ENCODE measurements at places on chromosomes 3 and 15.

DNA sequence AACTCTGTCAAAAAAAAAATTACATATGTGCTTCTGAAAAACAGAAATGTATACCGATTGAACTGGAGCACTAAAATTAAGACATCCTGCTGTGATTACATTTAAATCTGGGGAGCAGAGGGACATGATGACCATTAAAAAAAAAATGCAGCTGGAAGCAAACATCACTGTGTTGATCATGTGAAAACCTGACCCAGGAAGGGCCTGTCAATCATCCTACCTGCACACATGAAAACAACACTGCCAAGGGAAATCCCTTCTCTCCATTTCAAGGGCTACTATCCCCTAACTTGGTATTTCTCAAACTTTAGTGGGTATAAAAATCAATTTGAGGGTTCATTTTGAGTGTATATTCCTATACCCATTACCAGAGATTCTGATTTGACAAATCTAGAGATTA is 719.9 kb upstream of the CBLB start:
- no peak for DNase-seq

- no peak for DNase-seq
Measured at GRCh38 chr3:194871864-194872668, 186.4 kb downstream of the FAM43A start.

- no peak for DNase-seq
Measured at GRCh38 chr15:54979964-54980363, 216.8 kb downstream of the RSL24D1 start.

DNA sequence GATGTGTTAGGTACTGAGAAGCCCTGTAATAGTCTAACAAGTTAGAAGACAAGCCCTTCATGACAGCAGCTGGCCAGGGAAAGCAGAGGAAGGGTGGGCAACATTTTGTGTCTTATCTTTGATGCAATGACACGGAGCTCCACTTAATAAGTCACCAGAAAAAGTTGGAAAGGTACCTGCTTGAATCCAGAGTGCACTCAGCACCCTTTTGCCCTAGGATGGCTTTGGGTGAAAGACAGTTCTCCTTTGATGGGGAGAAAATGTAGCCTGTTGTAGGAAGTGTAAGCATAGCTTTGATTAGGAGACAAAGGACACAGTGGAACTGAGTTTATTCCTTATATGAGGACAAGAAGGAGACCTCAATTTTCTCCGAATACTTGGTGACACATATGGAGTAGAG is 137.0 kb downstream of the ARPP21 start:
- DNase-seq, result no peak

DNA sequence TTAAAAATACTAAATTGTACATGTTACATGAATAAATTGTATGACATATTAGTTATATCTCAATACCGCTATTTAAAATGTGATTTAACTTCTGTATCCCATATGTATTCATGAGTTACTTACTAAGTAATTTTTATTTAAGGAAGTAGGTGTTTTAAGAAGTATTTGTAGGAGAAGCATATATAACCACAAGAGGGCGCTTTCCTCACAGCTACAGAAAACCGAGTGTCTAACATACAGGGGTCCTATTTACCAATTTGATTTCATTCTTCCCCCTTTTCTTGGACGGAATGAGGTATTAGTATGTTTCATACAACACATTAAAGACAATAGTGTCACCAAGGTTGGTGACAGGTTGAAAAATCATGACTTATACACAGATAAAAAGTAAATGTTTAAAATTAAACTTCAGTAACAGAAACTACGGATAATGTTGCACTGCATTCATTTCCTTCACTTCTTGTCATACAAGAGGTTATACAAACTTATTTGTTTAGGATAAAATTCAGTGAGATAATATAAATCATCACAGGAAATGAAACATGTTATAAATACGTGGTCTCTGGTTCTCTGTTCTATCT is 253.6 kb downstream of the MAGI1 start:
- DNase-seq, result peak; percentile 51

DNA sequence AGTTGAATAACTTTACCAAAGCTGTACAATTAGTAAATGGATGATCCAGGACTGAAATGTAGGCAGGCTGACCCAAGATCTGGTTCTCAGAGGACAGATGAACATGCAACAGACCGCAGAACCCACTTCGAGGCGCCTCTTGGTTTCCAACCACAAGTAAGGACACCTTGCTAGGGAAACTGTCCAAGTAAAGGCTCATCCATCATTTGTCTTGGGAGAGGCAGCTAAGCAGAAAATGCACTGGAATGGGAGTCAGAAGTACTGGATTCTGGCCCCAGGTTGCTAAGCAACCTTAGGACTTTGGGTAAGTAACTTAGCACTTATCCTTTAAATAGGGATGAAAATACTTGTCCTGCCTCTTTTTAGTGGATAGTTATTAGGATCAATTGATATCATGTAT is 366.3 kb upstream of the LRRC3B start:
- no peak for DNase-seq

DNA sequence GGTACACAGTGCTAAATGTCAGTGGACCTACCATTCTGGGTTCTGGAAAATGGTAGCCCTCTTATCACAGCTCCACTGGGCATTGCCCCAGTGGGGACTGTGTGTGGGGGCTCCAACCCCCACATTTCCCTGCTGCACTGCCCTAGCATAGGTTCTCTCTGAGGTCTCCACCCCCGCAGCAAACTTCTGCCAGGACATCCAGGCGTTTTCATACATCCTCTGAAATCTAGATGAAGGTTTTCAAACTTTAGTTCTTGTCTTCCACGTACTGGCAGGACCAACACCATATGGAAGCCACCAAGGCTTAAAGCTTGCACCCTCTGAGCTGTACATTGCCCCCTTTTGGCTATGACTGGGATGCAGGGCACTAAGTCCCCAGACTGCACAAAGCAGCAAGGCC is 788.2 kb upstream of the ALCAM start:
- no peak for DNase-seq

DNA sequence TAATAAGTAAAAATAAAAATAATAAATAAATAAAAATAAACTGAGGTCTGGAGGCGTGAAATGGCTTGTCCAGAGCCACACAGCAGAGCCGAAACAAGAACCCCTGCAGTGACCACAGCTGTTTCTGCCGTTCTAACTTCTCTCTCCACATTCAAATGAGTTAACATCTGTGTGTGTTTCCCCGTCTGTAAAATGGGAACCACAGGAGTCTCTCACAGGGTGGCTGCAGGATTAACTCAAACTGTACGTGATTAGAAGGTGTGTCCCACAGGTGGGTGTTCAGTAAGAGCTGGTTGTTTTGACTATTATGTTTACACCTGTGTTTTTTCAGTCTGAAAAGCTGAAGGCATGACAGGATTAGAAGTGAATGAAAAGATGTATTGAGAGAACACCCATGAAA is 27.0 kb upstream of the MUC4 start:
- DNase-seq, result no peak

GRCh38 chr3:159652452-159652851 is 336.2 kb upstream of the IL12A start:
- no peak for DNase-seq

GRCh38 chr15:50128266-50128665 is 9.2 kb upstream of the ATP8B4 start:
- DNase-seq, result no peak

DNA sequence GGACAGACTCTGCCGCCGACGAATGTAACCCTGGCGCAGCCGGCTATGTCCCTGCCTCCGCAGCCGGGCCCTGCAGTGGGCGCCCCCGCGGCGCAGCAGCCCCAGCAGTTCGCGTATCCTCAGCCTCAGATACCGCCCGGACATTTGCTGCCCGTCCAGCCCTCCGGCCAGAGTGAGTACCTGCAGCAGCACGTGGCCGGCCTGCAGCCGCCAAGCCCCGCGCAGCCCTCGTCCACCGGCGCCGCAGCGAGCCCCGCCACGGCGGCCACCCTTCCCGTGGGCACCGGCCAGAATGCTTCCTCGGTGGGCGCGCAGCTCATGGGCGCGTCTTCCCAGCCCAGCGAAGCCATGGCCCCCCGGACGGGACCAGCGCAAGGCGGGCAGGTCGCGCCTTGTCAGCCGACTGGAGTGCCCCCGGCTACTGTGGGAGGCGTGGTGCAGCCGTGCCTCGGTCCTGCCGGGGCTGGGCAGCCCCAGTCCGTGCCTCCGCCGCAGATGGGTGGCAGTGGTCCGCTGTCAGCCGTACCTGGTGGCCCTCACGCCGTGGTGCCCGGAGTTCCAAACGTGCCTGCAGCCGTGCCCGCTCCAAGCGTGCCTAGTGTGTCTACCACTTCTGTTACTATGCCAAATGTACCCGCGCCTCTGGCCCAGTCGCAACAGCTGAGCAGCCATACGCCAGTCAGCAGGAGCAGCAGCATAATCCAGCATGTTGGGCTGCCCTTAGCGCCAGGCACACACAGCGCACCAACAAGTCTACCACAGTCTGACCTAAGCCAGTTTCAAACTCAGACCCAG is 2.4 kb downstream of the TSC22D2 start:
- peak; percentile 50 for DNase-seq

GRCh38 chr15:26867200-26868007 is 542 bp downstream of the GABRA5 start:
- peak; percentile 21 for DNase-seq

GRCh38 chr3:46423588-46423987 is 16.5 kb downstream of the CCRL2 start:
- no peak for DNase-seq

- DNase-seq, result peak; percentile 29
Measured at GRCh38 chr3:160448845-160449635, 546 bp downstream of the TRIM59 start.

GRCh38 chr3:194325424-194326153 is 25.5 kb downstream of the CPN2 start:
- DNase-seq, result no peak

- DNase-seq, result no peak
Measured at GRCh38 chr3:28028554-28028953, 212.9 kb upstream of the CMC1 start.

GRCh38 chr3:4899710-4900109 is 79.5 kb upstream of the BHLHE40 start:
- no peak for DNase-seq

DNA sequence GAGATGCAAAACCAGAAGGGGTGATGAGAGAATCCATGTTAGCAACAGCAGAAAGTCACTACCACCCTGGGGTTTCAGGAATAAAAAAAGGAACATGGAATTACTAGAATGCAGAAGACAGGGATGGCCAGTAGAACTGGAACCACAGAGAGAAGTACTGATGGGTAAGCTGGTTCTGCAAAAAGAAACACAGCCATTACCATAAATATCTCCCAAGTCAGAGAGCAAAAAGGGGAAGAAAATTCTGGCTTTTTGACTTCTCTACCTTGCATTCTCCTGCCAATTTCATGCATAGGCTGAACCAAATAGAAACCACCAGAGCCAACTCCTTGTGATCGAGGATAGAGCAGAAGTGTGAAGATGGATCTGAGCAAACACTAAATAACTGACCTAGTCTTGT is 550.4 kb upstream of the NAALADL2 start:
- DNase-seq, result no peak

DNA sequence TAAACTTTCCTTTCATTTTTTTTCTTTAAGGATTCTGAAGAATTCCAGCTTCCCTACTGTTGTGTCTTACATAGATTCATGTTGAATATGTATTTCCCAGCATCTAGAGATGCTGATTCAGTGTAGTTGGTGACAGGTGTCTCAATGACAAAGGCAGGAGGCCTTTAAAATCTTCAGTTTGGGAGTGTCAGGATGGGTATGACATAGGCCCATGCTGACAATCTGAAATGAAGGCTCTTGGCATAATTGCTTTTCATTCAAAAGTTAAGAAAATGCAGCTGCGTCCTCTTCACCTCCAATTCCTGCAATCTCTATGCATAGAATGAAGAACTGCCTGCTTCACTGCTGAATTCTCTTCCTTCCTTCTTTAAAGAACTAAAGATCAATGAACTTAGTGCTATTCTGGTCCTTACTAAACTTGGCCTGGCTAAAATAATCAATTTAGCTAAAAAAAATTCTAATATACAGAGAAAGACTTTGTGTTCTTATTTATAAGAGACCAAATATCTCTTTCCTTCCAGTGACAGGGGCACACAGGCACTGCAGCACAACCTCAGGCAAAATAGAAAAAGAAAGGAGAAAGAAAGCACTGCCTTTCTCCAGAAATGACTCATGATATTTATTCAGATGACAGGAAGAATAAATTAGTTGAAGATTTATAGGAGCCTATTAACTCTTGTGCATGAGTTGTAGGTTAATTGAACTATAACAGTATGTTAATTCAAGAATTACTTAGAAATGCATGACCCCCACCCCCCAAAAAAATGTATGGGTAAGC is 152.6 kb upstream of the GBE1 start:
- DNase-seq, result no peak

DNA sequence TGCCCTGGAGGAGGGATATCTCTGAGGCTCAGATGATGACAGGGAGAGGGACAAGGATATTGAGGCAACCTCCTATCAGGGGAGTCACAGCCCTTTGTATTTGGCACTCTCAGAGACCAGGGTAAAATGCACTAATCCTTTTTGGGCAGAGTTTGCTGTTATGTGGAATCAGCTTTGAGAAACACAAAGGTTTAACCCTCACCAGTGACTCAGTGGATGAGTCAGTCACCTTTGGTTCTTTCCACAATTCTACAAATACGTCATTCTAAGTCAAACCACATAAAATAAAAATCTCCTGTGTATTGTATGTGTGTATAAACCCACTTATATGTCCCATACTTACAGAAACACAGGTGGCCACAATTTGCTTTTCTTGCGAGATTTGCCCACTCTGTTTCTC is 5.1 kb downstream of the LSAMP start:
- no peak for DNase-seq

- no peak for DNase-seq
Measured at GRCh38 chr3:162262129-162262528, 765.5 kb downstream of the OTOL1 start.

DNA sequence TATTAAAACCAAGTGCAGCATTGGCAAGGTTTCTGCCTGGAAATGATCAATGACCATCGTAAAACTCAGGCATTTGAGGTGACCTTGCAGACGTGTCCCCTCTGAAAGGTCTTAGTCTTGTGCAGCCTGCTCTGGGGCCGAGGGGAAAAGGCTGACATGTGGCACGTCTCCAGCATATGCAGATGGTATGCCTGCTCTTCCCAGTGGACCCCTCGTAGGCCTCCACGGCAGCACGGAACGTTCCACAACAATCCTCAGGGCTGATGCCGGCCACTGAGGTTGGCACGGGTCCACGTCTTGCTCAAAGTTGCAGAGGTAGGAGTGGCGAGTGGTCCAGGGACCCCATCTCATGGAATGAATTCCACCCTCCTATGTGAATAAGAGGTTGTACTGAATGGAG is 247.5 kb upstream of the LYSMD4 start:
- DNase-seq, result no peak

GRCh38 chr3:96734273-96735009 is 80.0 kb upstream of the EPHA6 start:
- no peak for DNase-seq

- DNase-seq, result no peak
Measured at GRCh38 chr15:29857221-29857789, 35.0 kb upstream of the TJP1 start.

GRCh38 chr15:60917461-60918145 is 311.5 kb downstream of the RORA start:
- no peak for DNase-seq

- no peak for DNase-seq
Measured at GRCh38 chr3:24168977-24169376, 223.9 kb downstream of the NR1D2 start.

DNA sequence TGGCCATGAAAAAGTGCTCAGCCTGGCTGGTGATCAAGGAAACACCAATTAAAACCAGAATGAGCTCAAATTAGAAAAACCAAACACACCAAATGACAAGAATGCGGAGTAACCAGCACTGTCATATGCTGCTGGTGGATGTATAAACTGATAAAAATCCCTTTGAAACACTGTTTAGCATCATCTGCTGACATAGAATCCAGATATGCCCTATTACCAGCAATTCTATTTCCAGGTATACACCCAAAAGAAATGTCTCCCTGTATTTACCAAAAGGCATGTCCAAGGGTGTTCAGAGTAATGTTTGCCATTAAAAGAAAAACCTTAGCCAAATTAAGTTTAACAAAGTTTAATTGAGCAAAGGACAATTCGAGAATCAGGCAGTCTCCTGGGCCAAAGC is 138.6 kb downstream of the FMN1 start:
- no peak for DNase-seq

Data from NCI-H1092 treated with DMSO at 0.1 percent for 48 hours (cell line).